ENCODE measurements at places on chromosomes 2 and 18. TPM values are rescaled to one million over a fixed set of nuclear protein-coding genes. Genes with fewer than 3 reads are reported as not detected.

- DNase-seq: no peak
Observed at GRCh38 chr2:168158586-168158985, 88.8 kb downstream of the STK39 start.

- no peak for DNase-seq
Observed at GRCh38 chr2:205375461-205376448, 306.5 kb upstream of the NRP2 start.

- no peak for DNase-seq
Observed at GRCh38 chr2:234970477-234970882, 18.7 kb downstream of the SH3BP4 start.

MFSD2B gene
- not detected for polyA plus RNA-seq

Measured in brain (organoid and tissue), 16 donors.